ENCODE measurements at places on chromosomes 13 and 19. TPM values are rescaled to one million over a fixed set of nuclear protein-coding genes. Genes with fewer than 3 reads are reported as not detected.

GRCh38 chr13:50122455-50122854 lies 107.2 kb downstream of the KCNRG start:
- DNase-seq: no peak

DNA sequence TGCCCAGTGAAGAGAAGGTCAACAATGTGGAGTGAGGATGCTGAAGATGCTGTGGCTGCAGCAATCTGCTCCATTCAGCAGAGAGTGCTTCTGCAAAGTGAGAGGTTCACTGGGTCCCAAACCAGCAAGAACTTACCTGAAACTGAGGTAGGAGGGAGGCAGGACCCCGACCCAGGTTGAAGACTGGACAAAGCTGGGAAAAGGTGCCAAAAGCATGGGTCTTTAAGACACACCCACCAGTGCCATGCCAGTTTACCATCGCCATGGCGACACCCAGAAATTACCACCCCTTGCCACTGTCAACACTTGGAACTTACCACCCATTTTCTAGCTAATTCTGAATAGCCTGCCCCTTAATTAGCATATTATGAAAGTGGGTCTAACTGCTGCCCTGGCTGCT lies 70.7 kb downstream of the RGCC start:
- no peak for DNase-seq

- no peak for DNase-seq
Observed at GRCh38 chr13:92097337-92097903, 699.0 kb downstream of the GPC5 start.

- no peak for DNase-seq
Observed at GRCh38 chr13:27708325-27708724, 84.0 kb upstream of the GSX1 start.

- DNase-seq: no peak
Observed at GRCh38 chr19:39142630-39143029, 17.0 kb downstream of the PAK4 start.

DNA sequence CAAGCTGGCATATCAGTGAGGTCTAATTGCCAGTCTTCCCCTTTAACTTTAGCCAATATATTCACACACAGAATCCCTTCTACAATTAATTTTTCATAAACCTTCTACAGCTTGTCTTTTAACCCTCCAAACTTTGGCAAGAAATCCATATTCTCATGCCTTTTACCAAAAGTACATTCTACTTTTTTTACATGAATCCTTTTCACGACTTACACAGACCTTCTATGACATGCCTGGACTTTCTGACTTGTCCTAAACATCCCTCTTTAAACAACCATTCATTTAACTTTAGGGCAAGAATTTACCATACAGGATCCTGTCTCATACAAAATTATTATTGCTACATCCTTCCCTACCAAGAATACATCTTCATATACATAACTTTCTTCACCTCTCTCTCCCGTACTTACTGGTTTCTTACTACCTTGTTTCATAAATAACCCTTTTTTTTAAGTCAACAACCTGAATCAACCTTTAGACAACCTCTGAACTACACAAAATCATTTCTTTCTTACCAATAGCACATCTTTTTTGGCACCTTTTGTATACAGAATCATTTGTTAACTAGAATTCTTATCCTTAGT lies 23.5 kb downstream of the ZNF544 start:
- no peak for DNase-seq

- no peak for DNase-seq
Observed at GRCh38 chr19:38265213-38265861, 964 bp downstream of the SPINT2 start.

- no peak for DNase-seq
Observed at GRCh38 chr13:98103942-98104880, 38.7 kb upstream of the FARP1 start.

GRCh38 chr19:31146015-31146414 lies 203.2 kb downstream of the TSHZ3 start:
- no peak for DNase-seq

GRCh38 chr13:30477346-30478195 lies 11.8 kb upstream of the HMGB1 start:
- DNase-seq: no peak

GRCh38 chr19:43820098-43820883 lies 6.8 kb upstream of the ZNF283 start:
- DNase-seq: no peak

DNA sequence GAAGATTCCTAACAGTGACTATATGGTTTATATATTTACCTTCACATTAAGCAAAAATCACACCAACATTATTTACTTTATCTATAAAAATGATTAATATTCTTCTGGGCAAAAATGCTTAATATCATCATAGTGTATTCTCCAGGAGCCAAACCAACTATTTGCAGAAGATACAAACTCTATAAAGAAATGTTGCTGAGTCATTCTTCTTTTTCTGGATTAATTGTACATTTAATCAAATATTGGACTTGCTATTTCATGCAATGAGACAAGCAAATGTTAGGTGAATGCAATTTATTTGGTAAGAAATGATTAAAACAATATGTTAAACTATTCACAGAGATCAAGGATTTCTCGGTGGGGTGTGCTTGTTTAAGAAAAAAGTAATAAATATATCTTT lies 1075.8 kb downstream of the PCDH9 start:
- no peak for DNase-seq

DNA sequence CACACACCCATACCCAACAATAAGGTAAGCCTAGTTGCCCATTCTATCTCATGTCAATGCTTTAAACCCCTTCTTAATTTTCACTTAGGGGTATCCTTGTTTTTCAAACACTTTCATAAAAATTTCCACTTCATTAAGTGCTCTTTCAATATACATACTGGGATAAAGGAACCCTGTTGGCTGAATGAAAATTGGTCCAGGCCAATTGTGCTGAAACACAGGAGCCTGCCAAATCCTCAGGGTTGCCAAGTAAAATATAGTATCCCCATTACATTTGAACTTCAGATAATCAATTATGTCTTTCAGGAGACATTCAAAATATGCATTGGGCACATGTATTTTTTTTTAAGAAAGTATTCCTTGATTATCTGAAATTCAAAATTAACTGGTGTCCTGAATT lies 1131.1 kb downstream of the SLITRK1 start:
- no peak for DNase-seq

GMIP gene
- 5.5 TPM for polyA plus RNA-seq

C5AR1 gene
- 11.8 TPM for polyA plus RNA-seq

RASIP1 gene
- polyA plus RNA-seq: 16.6 TPM

TMEM238 gene
- 0.18 TPM for polyA plus RNA-seq

TTYH1 gene
- 14.1 TPM for polyA plus RNA-seq

CGB1 gene
- not detected for polyA plus RNA-seq

CEACAM3 gene
- not detected for polyA plus RNA-seq

C19orf44 gene
- polyA plus RNA-seq: 14.2 TPM

PSG5 gene
- polyA plus RNA-seq: not detected
